ENCODE measurements at places on chromosomes 3 and 15.

- no peak for DNase-seq
Measured at GRCh38 chr3:71927505-71928066, 142.6 kb upstream of the PROK2 start.

GRCh38 chr3:55167586-55168317, 239.9 kb upstream of the LRTM1 start:
- DNase-seq, result no peak

DNA sequence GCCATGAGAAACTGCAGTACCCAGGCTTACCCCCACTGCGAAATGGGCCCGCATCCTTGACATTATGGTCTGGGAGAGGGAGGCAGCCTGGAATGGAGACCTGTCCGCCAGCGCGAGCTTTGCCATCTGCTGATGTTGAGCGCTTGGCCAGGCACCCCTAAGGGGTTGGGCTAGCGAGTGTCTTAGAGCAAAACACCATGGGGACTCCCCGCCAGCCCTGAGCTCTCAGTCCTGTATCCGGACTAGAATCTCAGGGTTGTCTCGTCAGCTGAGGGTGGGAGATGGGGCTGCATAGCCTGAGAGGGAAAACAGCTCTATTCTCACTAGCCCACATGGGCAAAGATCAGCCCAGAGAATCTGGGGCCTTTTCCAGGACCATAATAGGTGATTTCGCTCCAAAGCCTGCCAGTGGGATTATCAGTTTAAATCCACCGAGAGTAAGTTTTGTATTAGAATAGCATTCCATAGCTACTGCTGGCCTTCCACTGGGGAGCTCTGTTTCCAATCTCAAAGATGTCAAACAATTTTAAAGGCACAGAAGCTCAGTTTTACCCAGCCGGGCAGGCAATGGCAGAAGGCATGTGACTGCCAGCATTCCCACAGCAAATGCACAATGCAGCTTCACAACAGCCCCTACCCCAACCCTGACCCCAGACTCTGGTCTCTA, 167.5 kb upstream of the TPM1 start:
- no peak for DNase-seq

DNA sequence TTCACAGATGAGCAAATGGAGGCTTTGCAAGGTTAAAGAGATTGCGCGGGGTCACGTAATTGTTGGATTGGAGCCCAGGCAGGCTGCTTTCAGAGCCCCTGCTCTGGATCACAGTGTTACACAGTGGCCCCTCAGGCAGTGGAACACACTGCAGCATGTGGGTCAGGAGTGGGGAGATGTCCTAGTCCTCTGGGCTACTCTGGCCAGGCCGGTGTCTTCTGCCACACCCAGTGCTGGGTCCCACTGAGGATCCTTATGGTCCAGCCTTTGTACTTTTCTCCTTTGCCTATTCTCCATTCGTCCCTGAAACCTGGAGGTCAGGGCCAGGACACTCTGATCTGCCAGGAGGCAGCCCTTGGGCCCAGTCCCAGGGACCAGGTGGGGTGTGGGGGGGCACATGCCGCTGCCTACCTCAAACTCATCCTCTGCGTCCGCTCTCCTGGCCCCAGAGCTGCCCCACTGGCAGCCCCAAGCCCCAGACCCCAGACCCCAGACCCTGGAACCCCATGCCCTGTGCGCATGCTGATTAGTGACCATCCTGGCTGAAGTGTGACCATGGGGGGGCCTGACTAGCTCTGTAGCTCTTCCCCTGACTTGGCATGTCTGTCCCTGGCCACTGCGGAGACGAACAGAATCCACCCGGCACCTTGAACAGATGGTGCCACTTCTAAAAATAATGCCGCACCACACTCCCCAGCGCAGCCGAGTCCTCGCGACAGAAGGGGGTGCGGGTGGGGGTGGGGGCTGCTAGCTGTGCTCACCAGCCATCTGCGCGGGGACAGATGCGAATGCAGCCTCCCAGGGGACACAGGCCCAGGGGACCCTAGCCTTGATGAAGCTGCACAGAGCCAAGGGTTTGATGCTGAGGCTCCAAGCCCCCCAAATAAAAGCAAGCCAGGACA, 41.6 kb downstream of the ATP2B2 start:
- DNase-seq, result no peak

GRCh38 chr15:68421798-68422402, 10.1 kb downstream of the ITGA11 start:
- DNase-seq, result no peak
